ENCODE measurements at places on chromosomes 3 and 15.
A peak's percentile ranks its signal among the peaks of the same experiment; 100 is the strongest.

DNA sequence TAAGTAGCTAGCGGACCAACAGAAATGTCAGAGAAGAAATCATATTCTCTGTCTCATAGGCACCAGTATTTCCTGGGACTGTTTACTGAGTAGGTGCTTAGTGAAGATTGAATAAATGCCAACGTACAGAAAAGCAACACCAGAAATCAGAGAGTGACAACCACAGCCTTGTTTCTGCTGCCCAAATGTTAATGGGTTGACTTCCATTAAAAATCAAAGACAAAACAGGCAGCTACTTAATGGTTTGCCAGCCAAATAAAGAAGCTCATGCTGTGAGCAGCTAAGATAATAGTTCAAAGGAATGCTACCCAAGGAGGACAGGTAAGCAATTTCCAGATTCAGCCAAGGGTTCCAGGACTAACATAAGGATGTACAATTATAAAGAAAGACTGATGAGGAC, 270.7 kb downstream of the THSD4 start:
- DNase-seq, result no peak

GRCh38 chr3:10198226-10198625, 33.5 kb downstream of the IRAK2 start:
- no peak for DNase-seq

GRCh38 chr15:37652646-37653417, 281.6 kb upstream of the TMCO5A start:
- DNase-seq, result no peak

DNA sequence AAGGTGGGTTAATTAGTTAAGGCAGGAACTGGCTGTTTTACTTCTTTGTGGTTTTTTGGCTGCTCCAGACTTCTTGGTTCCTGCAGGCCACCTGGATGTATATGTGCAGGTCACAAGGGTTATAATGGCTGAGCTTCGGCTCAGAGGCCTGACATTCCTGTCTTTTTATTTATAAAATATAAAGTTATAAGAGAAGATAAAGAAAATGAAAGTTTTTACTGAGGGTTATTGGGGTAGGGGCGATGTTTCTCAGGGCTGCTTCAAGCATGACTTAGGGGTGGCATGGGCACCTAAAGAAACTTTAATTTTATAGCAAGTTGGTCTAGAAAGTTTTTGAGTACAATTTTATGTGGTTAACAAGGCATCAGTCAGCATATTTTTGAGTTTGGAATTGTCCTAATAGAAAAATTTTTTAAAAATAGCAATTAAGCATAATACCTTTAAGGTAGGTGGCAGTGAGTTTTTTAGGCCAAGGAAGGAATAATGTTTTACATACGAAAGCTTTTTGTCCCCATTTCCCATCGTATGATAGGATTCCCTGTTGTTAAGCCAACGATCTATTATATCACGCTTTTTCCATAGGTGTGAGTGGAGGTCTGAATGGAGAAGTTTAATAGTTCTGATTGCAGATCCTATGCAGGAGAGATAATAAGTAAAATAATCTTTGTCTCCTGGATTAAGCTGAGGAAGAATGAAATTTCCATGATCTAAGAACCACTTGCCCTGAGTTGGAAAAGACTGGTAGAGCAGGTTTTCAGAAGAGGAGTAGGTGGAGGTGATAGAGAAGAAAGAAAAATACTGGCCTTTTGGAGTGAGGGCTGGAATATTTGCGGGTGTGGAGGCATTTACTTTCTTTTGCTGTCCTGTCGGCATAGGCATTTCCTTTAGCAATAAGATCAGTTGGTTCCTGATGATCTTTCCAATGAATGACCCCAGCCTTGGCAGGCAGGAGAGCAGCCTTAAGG, 10.1 kb downstream of the STRIT1 start:
- DNase-seq, result no peak

DNA sequence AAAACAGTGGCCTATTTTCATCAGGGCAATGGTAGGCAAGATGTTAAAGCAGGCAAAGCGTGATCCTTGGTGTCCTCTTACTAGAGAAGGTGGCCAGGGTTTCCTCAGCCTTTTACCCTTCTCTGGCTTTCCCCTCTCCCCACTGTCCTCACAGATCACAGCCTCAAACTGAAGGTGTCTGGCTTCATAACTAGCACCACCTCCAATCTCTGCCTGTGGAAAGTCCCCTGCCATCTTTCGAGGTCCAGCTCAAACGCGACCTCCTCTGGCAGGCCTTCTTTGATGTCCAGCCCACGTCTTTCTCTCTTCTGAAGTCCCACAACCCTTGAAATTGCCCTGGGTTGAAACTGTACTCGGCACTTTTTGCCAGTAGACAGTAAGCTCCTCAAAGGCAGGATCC, 35.9 kb downstream of the CYP19A1 start:
- DNase-seq, result no peak

DNA sequence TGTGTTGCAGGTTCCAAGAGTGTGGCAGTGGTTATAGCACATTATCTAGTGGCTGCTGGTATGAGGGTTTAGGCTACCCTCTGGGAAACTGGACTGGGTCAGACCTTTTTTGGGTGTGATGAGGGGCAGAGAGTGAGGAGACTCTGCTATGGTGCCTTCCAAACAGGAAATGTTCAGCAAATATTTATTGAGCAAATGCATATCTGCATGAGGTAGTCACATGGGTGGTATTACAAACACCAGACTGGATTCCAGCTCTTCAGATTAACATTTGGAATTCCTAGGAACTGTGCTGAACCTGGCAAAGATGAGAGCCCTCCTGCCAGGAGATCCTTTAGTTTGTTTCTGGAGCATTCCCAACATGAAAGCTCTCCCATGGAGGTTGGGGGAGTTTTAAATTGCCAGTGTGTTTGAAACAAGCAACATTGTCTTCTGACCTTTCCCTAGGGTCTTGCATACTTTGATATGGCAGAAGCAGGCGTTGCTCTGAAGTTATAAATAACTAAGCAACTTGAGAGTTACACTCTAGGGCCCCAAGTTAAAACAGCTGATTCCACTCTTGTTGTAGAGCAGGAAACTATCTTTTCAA, 341.2 kb upstream of the C2CD4B start:
- DNase-seq, result no peak

DNA sequence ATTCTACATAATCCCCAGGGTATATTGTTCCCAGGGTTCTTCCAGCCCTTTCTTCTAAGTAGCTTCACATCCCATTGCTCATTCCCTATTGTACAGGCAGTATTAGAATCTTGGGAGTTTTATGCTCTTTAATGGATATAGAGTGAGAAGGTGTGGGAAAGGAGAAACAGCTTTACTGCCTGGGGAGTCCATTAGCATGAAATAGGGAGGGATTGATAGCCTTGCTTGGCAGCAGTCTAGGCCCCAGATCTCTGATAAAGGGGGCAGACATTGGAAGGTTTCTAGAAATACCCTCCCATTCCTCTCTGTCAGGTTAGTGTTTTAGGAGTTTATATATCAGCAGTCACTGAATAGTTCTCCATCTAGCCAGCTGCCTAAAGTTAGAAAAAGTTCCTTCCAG, 334.3 kb downstream of the UNC13C start:
- no peak for DNase-seq

GRCh38 chr3:59480486-59480995, 430.7 kb upstream of the CFAP20DC start:
- DNase-seq, result no peak

DNA sequence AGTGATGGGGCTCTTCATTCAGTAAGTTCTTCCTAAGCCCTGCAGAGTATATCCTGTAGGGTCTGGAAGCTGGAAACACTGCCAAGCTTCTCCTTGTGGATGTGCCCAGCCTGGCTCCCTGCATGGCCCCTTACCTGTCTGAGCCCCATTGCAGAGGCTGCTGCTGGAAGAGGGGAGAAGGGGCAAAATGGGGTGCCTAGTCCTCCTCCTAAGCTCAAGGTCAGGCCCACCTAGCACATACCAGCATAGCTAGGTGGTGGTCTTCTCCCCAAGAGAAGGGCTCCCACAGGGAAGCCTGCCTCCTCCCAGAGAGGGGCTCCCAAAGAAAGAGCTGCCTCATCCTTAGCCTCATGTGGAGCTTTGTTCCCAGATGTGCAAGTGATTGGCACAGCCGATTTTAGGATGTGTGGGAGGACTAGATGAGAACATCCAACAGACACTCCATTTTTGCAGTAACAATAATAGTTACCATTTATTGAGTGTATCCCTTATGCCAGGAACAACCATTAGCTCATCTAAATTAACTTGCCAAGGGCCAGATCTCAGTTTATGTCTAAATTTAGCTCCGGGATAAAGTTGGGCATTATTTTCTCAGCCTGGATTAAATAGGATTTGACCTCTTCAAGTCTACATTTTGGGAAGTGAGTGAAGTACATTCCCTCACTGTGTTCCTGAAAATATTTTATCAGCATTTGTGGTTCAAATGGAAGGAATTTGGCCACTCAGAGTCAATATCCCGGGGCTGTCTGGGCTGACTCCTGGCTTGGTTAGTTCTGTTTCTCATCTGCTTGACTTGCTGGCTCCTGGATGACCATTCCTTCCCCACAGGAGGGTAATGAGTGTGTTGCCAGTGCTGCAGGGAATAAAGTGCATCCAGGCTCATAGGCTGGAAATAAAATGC, 291.1 kb upstream of the ROPN1 start:
- no peak for DNase-seq

GRCh38 chr3:142626971-142627370, 30.8 kb downstream of the PLS1 start:
- DNase-seq, result no peak

GRCh38 chr3:134869153-134869726, 74.2 kb downstream of the EPHB1 start:
- no peak for DNase-seq

- DNase-seq, result no peak
Measured at GRCh38 chr3:63067999-63068645, 192.9 kb upstream of the CADPS start.

GRCh38 chr3:32240159-32240545, 1.7 kb downstream of the CMTM8 start:
- peak; percentile 53 for DNase-seq

DNA sequence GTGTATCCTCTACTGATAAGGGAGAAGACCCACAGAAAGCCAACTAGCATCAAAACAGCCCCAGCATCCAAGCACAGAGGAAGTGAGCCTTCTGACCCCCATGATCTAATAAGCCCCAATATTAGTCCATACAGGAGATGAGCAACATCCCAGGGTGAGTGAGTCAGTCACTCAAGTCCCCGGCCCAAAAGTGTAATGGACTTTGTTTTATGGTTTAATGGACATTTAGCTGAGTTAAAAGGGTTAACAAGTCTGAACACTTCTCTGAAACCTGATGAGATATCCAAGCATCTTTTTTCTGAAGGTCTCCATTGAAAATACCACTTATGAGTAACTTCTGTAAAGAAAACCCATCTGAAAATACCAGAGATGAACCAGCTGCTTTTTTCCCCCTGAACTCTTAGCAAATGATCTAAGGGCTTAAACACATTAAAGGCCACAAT, 115.6 kb downstream of the GREM1 start:
- DNase-seq, result no peak

GRCh38 chr3:63193647-63194046, 84.5 kb upstream of the SYNPR start:
- no peak for DNase-seq

DNA sequence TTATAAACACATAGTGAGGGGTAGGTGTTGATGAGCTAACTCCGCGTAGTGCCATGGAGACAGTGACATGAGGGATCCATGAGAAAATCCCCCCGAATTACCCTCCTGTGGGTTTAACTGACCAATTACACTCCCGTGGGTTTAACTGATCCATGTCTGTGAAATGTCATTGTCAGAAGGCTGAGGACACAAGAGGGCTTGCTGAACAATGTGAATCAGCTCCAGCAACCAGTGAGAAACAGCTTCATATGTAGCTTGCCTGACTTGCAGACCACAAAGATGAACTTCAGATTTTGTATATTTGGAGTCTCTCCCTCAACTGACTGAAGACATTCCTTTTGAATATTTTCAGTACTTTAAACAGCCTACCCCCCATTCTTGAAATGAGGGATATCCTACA, 144.9 kb downstream of the FBN1 start:
- no peak for DNase-seq

DNA sequence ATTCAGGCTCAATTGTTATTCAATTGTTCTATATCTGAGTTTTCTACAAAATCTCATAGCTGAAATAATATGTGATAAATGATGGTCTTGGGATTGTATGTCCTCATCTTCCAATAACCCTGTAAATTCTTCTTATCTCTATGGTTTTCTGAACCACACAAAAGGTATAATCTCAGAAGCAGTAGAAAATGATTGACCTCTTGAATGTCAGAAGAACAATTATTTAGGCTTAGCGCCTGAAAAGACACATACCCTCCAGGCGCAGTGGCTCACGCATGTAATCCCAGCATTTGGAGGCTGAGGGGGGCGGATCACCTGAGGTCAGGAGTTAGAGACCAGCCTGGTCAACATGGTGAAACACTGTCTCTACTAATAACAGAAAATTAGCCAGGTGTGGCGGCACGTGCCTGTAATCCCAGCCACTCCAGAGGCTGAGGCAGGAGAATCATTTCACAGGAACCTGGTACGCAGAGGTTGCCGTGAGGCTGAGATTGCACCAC, 288.0 kb upstream of the TBC1D5 start:
- DNase-seq, result no peak

- DNase-seq, result no peak
Measured at GRCh38 chr3:123134671-123135070, 67.1 kb upstream of the SEC22A start.

- DNase-seq, result no peak
Measured at GRCh38 chr15:83106994-83107840, at the start of gene TM6SF1. Gene TM6SF1, plus strand, starts transcription at chr15:83107645. Its CDS starts 36 bp downstream, at chr15:83107681.

DNA sequence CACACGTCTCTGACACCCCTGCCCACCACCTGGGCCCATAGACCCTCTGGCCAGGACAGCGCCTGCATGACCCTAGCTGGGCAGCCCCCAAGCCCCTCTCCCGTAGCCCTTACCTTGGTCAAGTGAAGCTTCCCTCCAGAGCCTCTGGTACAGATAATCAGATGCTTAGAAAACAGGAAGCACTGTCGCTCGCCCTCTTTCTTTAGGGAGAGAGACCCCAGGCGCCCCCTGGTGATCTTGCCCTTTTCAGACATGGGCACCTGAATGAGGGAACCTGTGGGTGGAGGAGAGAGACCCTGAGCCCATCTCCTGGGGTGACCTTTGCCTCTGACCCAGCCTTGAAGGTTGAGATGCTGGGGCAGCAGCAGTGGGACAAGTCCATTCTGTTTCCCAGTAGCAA, 65.4 kb downstream of the RASGRF1 start:
- no peak for DNase-seq

DNA sequence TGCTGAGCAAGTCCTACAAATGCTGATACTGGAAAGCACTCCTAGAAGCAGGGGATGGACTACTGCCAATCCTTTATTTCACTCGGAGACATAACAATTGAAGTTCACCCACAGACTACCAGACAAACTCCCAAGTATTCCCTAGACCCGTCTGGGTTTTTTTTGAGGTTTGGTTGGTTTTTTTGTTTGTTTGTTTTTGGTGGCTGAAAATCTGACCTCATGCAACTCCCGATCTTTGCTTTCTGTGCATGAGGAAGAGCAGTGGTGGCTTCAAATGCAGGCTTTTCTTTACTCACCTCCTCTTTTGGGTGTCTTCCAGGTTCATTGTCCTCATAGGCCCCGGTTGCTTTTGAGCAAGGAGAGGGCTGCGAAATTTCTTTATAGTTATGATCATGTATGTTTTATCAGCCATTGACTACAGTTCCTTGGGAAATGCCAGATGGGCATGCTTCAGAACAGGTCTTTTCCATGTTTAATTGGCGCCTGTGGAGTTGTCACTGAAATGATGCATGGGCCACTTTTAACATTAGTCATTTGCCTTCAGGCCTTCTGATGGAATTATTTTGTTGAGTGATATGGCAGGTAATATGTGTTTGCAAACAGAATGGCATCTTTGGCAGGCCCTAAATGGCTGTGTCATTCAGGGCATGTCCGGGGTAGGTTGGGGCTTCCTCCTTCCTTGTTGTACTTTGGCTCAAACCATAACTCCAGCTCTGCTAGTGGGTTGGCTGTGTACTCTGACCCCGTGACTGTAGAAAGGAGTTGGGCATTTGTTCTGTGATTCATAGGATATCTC, 81.3 kb upstream of the ZBED2 start:
- no peak for DNase-seq

GRCh38 chr15:37967788-37968187, 33.3 kb downstream of the TMCO5A start:
- no peak for DNase-seq
